ENCODE measurements at places on chromosomes 13 and 19.
A peak's percentile ranks its signal among the peaks of the same experiment; 100 is the strongest.

DNA sequence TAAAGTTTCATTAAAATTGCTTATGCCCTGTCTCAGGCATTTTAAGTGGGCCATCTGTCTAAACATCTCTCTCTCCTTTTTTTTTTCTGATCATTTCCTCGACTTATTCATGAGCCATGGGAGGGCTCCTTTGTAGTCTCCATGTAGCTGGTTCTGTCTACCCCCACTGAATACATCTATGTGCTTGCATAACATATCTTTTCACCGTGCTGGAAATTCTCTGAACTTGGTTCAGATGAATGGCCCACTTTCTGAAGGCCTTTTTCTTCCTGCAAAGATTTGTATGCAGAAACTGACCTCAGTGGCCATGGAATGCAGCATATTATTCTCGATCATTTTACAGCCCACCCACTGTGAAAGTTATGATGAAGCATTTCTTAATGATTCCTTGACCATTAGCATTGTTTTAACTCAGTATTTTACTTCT lies 225.3 kb downstream of the GGACT start:
- DNase-seq: no peak

DNA sequence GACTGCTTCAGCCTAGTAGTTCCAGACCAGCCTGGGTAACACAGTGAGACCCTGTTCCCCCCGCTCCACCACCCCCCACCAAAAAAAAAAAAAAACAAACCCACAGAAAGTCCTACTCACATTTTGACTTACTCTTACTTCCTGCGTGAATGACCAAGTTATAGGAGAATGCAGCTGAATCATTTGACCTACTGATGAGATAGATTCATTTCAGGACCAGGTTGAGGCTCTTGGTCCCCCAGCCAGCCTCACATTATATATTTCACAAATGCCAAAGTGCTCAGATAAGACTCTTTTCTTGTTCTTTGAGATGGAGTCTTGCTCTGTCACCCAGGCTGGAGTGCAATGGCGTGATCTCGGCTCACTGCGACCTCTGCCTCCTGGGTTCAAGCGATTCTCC lies 70.2 kb downstream of the KLF5 start:
- no peak for DNase-seq

DNA sequence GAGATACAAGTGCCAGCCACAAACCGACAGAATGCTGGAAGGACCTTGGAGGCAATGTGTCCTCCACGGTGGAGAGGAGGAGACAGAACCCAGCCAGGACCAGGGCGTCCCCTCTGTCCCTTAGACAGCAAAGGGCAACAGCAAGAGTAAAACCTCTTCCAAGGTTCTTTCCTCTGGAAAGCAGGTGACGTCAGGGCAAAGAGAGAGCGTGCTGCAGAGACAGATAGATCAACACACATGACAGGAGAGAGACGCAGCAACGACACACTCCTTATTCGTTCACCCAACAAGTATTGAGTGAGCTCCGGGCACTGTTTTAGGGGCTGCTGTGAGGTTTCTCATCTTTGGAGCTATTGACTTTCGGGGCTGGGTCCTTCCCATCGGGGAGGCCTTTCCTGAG lies 1.3 kb upstream of the GALP start:
- no peak for DNase-seq

GRCh38 chr19:51660975-51661600 lies 14.5 kb upstream of the SIGLEC14 start:
- no peak for DNase-seq

GRCh38 chr13:38365661-38366060 lies 16.0 kb downstream of the UFM1 start:
- no peak for DNase-seq

- no peak for DNase-seq
Measured at GRCh38 chr19:32890326-32890725, 20.8 kb upstream of the SLC7A9 start.

GRCh38 chr19:2261438-2262172 lies 5.4 kb upstream of the JSRP1 start:
- no peak for DNase-seq

GRCh38 chr13:22226086-22226485 lies 555.2 kb downstream of the FGF9 start:
- no peak for DNase-seq

GRCh38 chr13:24215126-24215525 lies 54.6 kb downstream of the SPATA13 start:
- no peak for DNase-seq

DNA sequence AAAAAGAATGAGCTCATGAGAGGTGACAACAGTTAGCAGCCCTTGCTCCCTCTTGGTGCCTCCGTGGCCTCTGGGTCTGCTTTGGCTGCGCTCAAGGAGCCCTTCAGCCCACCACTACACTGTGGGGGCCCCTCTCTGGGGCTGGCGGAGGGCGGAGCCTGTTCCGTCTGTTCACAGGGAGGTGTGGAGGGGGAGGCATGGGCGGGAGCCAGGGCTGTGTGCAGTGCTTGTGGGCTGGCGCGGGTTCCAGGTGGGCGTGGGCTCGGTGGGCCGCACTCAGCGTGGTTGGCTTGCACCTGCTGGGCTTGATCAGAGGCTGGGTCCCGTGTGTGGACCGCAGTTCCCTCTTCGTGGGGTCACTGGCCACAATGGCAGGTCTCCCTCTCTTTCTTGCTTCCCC lies 953.4 kb upstream of the PRR20A start:
- DNase-seq: no peak

GRCh38 chr13:76225815-76226489 lies 589.8 kb downstream of the LMO7 start:
- no peak for DNase-seq

DNA sequence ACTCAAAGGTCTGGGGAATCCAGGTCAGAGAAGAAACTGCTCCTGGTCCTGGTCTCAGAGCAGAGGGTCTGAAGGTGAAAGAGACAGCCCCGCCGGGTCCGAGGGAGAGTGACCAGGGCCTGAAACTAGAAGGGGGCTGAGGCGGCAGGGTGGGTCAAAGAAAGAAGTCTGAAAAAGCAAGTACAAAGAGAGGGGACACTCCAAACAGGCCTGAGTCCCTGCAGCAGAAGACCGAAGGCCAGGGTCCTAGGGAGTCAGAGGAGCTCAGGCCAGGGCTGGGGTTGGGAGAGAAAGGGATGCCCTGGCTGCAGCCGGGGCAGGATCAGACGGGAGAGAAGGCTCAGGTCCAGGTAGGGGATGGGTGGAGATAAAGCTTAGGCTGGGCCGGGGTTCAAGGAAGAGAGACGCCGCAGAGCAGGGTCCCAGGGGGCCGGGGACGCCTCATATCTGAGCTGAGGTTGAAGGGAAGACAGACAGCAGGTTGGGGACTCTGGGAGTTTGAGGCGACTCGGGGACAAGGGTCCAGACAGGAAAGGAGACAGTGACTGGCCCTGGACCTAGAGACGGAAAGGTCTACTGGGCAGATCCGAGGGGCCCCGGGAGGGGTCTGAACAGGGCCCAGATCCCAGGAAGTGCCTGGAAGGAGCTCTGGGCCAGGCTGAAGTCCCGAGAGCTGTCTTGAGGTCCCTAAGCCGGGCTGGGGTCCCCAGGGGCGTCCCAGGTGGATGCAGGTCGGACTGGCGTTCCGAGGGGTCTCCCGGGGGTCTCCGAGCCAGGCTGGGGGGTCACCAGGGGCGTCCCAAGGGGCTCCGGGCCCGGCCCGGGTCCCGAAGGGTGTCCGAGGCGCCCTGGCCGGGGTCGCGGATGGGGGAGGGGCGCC lies 795 bp downstream of the MLLT1 start:
- peak; percentile 23 for DNase-seq

- no peak for DNase-seq
Measured at GRCh38 chr19:6271721-6272410, 7.9 kb downstream of the MLLT1 start.

GRCh38 chr13:110627761-110628476 lies 12.6 kb downstream of the NAXD start:
- no peak for DNase-seq

DNA sequence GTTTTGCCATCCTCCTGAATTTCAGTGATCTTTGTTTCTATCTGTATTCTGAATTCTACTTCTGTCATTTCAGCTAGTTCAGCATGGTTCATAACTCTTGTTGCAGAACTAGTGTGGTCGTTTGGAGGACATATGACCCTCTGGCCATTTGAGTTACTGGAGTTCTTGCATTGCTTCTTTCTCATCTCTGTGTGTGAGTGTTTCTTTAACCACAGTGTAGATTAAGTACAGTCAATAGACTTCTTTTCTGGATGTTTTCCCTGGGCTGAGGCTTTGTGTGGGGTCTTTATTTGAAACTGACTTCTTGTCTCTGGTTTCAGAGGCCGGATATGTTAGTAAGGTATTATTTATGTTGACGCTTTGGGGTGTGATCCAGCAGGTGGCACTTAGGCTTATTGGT lies 14.7 kb downstream of the IGFL2 start:
- DNase-seq: no peak

GRCh38 chr13:41613471-41613870 lies 156.1 kb downstream of the RGCC start:
- DNase-seq: no peak

DNA sequence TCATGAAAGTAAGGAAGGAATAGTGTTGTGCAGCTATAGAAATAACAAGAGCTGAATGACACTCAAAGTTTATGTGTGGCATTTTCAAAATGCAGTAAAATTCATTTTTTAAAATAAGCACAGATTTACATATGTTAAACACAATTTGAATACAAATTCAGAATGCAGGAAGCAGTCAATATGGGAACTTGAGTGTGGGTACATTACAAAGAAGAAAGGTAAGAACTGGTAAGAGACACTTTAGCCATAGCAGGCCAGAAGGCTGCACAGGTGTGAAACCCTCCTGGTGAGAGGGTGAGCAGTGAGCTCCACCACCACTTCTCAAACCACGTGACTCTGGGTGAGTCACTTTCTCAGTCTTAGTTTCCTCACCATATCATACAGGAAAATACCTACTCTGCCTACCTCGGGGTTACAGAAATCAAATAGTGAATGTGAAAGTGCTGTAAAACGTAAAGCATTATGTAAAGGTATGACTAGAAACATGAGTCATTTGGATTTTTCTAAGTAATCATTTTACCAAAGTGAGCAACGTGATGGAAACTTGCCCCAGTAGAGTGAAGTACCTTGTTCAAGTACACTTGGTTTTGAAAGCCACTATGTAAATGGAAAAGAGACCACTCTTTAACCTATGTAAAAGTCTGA lies 40.5 kb downstream of the USP12 start:
- no peak for DNase-seq

DNA sequence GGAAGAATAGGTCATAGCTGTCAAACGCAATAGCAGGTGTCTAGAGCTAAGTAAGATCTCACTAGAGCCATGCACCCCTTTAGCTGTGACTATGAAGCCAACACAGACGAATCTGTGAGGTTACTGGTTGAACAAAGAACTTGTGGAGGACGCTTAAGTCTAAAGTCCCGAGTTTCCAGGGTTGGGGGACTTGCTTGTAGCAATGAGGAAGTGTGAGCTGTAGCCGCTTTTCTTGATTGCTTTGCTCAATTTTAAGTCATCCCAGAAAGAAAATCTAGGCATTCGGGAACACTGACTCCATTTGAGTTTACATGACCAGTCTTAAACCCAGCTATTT lies 1.6 kb downstream of the GPC5 start:
- DNase-seq: no peak

DNA sequence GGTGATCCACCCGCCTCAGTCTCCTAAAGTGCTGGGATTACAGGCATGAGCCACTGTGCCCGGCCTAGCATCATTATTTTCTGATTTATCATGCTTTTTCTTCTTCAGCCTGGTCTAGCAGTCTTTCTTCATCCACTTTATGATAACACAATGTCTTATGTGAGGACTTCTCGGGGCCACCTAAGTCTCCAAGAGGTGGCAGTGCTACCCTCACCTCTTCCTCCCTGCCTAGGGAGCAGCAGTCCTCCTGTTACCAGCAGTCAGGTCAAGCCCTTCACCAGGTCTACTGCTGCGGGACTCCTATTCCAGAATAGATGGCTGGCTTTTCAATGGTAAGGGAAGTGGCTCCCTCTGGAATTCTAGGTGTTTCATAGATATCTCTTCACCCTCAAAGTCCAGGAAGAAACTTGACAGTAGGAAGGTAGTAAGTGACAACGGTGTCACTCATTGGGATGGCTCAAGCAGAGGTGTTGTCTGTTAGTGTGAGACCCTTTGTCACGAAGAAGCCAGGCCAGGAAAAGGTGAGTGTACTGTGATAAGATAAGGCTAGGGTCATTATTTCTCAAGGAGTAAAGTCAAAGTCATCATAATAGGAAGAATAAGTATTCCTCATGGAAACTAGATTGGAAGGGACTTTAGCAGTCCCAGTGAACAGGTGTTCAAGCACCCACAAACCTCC lies 164.0 kb downstream of the KLF5 start:
- DNase-seq: no peak
